ENCODE measurements at places on chromosomes 6 and 20.
A peak's percentile ranks its signal among the peaks of the same experiment; 100 is the strongest.

GRCh38 chr20:49248301-49248700 lies 29.1 kb downstream of the DDX27 start:
- no peak for DNase-seq

DNA sequence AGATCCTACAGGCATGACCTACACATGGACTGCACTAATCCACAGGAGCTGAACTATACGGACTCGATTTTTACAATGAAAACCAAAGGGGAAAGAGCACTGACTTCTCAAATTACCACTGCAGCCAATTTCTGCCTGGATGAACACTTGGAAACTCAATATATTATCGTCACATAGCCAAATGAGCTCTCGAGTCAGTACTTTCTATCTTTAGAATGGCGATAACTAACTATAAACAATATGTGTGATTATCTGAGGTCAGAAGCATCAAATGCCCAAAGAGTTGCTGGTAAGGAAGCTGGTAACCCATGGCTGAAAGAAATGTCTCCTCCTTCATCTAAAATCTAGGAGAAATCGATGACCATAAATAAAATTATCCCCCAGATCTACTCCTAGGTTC lies 86.7 kb downstream of the KIF16B start:
- no peak for DNase-seq

- DNase-seq: peak; percentile 2
These were observed 298.4 kb downstream of the MAFB start for GRCh38 chr20:40390654-40391053.

- DNase-seq: no peak
These were observed 70.6 kb upstream of the EYA4 start for GRCh38 chr6:133170602-133171001.

- DNase-seq: no peak
These were observed 850.8 kb downstream of the EPHA7 start for GRCh38 chr6:92568541-92568940.

DNA sequence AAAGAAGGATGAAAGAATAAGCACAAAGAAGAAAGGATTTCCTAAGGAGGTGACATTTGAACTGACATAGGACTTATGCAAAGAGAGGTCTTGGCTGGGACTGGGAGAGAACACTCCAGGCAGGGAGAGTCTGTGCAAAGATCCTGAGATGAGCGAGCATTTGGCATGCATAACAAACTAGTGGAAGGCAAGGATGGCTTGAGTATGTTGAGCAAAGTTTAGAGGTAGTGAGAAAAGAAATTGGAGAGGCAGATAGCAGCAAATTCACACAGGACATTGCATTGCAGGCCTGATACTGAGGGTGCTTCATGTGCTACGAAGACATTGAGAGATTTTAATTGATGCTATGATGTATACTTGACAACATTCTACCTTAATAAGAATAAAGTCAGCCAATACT lies 237.8 kb downstream of the ZNF217 start:
- DNase-seq: no peak

DNA sequence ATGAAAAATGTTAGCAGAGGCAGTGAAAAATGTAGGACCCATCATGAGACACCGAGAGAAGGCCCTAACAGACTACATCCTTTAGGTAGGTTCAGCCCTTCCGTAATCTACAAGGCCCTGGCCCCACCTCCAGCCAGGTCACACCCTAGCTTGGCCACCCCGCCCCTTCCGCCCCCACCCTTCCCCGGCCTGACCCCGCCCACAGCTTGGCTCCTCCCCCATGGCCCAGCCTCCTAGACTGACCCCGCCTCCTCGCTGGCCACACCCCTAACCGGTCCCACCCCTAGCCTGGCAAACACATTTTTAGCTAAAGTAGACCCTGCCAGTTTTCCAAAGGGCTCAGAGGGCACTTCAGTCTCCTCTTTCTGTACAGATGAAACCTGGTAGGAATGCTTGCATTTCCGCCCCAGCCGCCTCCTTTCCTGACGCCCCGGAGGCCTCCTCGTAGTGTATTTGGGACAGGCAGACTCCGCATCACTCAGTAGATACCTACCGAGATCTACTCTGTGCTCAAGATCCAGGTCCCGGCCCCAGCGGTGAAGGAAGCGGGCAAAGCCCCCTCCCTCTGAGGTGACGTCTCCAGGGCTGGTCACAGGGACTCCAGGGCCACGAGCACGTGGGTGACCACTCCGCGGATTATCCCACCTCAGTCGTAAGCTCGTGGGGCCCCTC lies 443.5 kb downstream of the PREX1 start:
- DNase-seq: peak; percentile 23

DNA sequence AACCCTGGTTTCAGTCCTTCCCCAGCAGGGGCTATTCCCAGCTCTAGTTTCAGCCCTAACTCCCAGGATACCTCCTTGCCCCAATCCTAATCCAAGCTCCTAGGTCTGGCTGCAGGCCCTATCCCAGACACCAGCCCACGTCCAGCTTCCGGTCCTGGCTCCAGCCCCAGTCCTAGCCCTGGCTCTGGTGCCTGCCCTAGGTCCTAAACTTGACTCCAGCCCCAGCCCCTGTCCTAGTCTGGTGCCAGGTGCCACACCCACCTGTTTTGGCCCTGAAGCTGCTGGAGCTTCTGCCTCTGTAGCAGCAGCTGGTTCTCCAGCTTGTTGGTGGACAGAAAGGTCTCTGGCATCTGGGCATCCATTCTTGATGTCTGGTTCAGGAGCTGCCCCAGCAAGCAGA lies 28.1 kb downstream of the ANGPT4 start:
- DNase-seq: no peak

DNA sequence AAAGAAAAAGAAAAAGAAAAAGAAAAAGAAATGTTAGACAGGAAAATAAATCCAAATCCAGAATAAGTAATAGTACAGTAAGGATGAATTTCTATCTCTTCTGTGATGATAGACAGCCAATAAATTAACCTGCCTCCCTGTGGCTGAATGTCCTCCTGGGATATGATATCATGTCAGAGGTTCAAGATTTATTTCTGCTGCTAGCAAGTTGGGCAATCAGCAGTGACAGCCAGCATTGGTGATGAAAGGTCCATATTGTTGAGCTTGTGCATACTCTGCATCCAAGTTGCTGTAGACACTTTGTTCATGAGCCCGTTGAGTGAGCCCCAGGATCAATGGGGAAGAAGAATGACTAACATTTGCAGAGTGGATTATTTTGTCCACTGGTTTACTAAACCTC lies 44.9 kb upstream of the CEP85L start:
- DNase-seq: no peak

DNA sequence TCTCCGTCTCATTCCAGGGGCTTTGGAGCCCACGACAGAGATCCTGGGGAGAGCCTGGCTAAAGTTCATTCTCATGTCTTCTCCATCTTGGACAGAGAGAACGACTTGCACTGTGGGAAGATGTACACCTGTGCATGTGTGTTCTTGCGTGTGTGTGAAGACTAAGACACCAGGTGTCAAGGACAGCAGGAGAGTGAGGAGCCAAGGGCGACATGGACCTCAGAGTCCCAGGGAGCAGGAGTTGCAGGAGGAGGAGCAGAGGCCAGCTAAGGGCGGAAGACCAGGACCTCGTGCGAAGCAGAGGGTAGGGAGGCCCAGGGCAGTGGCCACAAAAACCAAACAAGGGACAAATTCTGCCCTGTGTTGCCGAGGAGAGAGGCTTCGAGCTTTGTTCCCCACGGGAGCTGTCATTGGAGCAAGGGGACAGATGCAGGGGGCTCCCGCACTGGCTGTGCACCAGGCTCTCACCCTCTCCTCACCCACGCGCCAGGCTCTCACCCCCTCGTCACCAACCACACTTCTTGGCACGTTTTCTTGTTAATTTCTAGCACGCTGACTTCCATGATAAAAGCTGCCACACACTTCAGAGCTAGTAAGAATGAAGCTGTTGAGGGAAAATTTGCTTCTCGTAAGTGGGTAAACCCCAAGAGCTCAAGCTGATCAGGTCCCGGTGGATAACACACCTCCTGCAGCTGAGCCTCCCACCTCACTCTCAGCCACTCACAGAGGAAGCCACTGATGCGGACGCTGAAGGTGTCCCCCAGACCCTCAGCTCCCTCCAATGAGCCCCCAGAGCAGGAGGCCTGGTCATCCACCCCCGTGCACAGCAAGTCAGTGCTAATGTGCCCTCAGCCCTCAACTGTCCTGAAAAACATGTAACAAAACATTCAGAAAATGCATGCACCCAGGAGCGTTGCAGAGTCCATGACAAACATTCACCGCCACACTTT lies 62.6 kb downstream of the DLL1 start:
- DNase-seq: no peak

DNA sequence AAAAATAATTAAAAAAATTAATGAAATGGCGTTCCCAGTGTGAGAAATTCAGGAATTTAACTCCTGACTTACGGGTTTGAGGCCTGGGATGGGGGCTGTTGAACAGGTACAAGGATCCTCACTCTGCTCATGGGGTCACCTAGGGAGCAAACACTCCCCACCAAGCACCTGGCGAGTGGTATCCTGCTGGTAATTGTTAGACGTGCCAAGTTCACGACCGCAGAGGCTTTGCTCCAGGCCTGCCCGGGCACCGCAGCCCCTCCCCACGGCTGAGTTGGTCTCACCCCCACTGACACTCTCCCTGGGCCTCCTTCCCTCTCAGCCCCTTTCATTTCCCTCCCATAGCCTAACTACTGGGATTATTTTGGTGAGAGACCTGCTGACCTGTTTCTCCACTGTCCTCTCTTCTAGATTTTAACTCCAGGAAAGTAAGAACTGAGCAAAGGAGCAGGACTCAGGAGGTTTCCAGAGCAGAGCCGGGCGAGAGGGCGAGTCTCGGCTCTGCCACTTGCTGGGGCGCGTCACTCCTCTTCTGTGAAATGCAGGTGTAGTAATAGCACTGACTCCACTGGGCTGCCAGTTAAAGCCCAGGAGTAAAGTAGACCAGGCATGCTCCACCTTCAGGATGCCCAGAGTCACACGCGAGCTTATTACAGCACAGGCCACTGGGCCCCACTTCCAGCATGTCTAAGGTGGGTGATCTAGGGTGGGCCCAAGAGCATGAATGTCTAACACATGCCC lies 22.8 kb downstream of the BMP7 start:
- no peak for DNase-seq

GRCh38 chr6:114216789-114217467 lies 125.9 kb downstream of the HS3ST5 start:
- DNase-seq: no peak

GRCh38 chr6:136226674-136227377 lies 23.3 kb downstream of the MTFR2 start:
- DNase-seq: no peak

- no peak for DNase-seq
These were observed 184.7 kb downstream of the GJA1 start for GRCh38 chr6:121619987-121620740.

DNA sequence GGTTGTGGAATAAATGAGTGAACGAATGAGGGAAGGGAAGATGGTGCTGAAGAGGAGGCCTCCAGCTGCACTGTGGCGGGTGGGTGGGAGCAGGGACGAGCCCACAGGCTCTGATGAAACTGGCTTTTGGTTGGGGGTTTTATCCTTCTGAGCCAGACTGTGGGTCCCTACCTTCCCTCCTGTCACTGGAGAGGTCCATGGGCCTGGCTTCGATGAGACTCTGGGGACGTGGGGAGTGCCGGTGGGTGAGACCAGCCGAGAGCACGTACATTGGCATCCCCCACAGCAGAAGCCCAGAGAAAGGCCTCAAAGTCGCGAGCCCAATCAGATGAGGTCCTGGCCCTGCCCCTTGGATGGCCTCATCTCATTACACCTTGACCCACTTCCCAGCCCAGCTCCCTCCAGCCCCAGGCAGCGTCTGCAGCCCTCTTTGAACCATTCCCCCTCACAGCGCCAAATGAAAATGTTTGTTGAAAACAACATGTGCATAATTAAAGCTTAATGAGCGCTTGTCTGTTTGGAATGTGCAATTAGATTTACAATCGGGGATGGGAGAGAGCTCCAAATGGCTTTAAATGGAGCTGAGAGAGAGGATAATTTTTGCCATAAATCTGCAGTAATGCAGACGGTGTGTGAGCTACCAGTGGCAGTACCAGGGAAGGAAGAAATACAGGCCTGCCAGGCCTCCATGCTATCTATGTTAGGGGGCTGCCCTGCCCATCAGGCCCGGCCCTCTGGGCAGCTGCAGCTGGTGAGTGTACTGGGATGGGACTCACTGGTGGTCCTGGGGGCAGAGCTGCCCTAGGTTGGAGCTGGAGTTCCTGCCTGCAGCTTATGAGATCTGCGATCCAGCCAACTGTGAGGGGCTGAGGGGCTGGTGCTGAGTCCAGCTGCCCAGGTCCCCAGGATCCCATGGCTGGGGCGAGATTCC lies 47.2 kb downstream of the TOX2 start:
- DNase-seq: no peak

GRCh38 chr6:53035549-53036213 lies 29.5 kb upstream of the FBXO9 start:
- no peak for DNase-seq

GRCh38 chr6:143745166-143746133 lies 67.7 kb downstream of the PHACTR2 start:
- DNase-seq: no peak

GRCh38 chr6:127821431-127821830 lies 79.4 kb downstream of the THEMIS start:
- DNase-seq: no peak

- no peak for DNase-seq
These were observed 610.5 kb downstream of the HTR1B start for GRCh38 chr6:76852776-76853175.

- no peak for DNase-seq
These were observed 130.6 kb downstream of the TBX18 start for GRCh38 chr6:84633771-84634170.

GRCh38 chr6:108782179-108783041 lies 65.8 kb upstream of the ARMC2 start:
- DNase-seq: peak; percentile 61

- peak; percentile 9 for DNase-seq
These were observed 65.1 kb downstream of the CGA start for GRCh38 chr6:87029711-87030314.

DNA sequence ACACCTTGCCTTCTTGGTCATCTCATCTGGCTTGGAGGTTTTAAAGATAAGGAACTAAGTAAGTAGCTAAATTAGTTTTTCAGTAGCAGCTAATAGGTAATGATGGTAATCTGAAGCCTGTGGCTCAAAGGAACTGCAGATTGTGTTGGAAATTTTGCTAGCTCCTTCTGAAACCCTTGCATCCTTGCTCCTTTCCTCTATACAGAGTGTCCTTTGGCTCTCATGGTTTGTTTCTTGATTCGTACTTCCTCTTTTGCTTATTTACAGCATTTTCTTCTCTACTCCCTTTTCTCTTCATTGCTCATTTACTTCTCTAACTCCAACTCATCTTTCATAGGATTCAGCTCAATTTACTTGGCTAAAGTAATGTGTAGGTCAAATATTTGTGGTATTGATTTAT lies 19.0 kb downstream of the LRRC1 start:
- DNase-seq: no peak

- no peak for DNase-seq
These were observed 450.6 kb upstream of the HS3ST5 start for GRCh38 chr6:114793428-114793827.

GRCh38 chr6:158653577-158654354 lies 3.9 kb downstream of the SYTL3 start:
- DNase-seq: no peak

DNA sequence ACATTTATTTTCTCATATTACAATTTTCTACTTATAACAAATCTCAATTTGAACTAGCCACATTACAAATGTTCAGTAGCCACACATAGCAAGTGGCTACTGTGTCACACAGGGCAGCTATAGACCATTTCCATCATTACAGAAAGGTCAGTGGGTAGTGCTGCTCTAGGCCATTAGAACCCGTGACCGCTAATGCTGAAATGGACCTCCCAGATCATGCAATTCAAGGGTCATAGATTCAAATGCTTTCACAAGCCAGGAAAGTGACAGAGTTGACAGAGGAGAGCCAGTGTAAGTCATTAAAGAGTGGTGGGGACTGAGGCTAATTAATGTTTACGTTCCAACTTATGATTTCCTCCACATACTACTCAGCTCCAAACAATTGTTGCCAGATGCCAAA lies 3.5 kb upstream of the OCSTAMP start:
- no peak for DNase-seq
